ENCODE measurements at places on chromosomes 7 and 10.

DNA sequence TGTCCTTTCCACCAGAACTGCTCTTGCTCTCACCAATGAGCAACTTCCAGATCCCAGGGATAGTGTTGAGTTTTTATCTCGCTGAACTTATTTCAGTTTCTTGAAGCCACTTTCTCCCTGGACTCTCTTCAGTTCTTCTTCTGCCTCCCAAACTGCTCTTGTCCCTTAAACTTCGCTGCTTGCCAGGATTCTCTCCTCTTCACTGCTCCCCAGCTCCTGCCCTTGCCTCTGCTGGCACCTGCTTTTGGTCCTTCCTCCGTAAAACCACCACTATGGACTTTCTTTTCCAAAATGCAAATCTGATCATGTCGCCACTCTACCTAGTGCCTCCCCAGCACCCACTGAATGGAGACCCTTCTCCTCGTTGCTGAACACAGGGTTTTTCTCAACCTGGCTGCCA, 92.8 kb upstream of the PALS2 start:
- no peak for DNase-seq

- DNase-seq: no peak
Observed at GRCh38 chr10:123634221-123634620, 31.9 kb upstream of the GPR26 start.

DNA sequence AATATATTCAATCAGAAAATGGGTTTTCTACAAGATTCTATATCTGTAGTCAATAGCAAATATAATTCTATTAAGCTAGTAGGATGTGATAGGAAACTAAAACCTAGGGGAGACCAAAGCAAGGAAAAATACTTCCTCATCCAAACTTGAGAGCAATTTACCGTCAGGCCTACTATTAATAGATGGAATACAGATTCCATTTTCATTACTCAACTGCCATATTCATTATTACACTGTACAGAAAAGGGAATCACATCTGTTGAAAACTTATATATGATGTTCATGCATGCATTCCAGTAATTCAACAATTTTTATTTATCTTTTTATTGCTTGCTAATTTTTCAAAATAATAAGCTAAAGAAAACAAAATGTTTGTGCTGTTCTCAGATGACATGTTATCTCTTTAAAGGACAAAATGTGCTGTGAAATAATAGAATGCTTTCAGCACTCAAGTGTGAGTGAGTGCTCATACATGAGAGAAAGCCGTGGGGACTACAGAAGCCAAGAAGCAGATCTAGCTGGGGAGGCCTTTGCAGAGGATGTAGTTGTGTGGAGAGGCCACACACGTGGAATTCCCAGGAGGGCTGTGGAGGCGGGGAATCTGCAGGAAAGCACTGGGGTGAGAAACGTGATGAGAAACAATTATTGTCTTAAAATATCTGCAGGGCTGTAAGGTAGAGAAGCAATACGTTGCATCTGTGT, 110.0 kb downstream of the EGFR start:
- peak; percentile 77 for DNase-seq

DNA sequence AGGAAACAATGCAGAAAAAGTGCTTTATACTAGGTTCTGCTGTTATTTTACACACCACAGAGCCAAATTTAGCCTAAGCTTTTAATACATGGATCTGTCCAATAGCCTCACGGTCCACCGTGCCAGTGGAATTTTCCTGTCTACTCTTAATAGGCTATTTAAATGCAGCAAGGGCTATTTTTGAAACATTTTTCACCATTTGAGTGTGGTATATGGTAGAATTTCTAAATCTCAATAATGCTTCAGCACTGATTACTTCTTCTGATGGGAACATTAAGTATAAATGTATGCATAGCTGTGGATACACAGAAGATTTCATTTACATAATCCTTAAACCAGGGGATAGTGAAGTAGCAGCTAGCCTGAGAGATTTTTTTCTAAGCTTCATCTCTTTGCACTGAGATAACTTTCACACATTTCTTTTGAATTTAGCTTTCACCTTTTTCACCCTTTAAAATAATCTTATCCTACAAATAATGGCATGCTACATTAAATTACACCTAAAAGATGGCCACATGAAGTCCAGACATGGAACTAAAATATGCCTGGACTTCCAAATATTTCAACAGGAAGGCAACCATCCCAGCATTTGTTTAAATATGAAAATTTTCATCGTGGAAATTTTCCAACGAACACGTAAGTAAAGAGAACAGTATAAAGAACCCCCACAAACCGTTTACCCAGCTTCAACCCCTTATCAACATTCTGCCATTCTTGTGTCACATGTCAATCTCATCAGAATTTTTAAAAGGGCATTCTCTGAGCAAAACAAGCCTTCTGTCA, 45.4 kb downstream of the AMPH start:
- DNase-seq: peak; percentile 46

DNA sequence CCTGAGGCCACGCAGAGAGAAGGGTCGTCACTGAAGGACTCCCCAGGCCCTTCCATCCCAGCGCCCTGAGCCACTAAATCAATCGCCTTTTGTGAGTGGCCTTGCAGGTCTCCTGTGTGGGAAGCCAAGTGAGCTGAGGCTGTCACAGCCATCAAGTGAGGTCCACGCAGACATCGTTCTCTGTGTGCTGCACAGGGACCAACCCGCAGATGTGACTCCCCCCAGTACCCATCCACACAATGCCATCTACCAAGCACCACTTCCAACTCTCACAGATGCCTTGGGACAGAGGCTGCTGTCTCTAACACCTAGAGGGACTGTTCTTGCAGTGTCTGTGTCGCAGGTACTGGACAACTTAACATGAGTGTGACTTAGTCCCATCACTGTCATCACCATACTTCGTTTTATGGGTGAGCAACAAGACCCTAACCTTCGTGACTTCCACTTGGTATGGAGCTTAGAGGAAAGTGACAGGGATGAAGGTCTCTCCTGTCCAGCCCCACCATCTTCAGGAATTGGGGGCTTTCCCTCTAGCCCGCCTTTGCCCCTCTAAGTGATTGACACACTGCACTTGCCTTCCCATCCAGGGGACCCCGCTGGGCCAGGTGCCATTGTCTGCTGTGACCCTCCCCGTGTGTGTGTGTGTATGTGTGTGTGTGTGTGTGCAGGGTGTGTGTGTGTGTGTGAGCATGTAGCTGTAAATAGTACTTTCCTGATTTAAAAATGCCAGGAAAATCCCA, 51.4 kb upstream of the TMEM72 start:
- no peak for DNase-seq

DNA sequence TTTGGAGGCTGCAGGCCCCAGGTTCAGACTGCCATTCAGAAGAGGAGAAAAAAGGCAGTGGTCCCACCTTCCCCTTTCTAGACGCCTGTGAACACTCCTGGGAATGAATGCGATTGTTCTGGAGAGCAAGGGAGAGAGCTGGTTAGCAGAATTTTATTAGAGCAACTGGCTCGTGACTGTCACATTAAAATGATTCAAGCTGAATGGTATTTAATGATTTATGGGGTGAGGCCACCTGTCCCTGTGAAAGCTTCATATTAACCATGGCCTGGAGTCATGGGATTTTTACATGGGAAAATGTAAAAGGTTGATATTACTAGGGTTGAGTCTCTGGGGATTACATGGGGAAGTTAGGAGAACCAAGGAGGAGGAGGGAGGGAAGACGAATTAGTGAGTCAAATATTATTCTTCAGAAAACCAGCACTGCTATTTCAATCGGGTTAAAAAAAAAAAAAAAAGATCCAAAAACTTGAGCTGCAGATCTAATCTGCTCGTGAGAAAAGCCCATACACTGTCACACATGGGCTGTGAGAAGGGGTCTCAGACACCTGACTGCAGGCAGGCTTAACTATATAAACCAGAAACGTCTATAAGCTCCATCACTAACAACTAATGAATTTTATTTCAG, 8.3 kb downstream of the CXCL12 start:
- DNase-seq: peak; percentile 27

DNA sequence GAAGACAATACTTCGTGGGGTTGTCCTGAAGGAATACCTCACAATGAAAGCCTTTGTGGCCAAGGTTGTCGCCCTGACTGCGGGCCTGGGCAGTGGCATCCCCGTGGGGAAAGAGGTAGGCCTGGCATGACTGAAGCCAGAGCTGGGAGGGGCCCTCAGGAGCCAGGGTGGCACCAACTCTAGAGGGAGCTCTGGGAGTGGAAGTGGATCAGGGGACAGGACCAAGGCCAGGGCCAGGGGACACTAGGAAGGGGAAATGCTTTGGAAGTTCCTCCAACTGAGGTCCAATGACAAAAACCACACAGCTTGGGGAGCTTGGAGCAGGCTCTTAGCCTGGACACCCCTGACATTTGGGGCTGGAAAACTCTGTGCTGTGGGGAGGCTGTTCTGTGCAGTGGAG, 5.8 kb downstream of the CLCN1 start:
- DNase-seq: no peak

- no peak for DNase-seq
Observed at GRCh38 chr10:128896116-128896795, 570.8 kb upstream of the MGMT start.

GRCh38 chr7:4631380-4632179, 50.5 kb upstream of the FOXK1 start:
- peak; percentile 89 for DNase-seq

- DNase-seq: peak; percentile 55
Observed at GRCh38 chr10:76675951-76676587, 961.5 kb downstream of the KCNMA1 start.

GRCh38 chr7:94649450-94649849, 6.5 kb downstream of the SGCE start:
- DNase-seq: peak; percentile 6

GRCh38 chr7:158587162-158588084, at the start of gene PTPRN2:
Gene PTPRN2 (minus strand): TSS chr7:158587823.
- DNase-seq: peak; percentile 54

DNA sequence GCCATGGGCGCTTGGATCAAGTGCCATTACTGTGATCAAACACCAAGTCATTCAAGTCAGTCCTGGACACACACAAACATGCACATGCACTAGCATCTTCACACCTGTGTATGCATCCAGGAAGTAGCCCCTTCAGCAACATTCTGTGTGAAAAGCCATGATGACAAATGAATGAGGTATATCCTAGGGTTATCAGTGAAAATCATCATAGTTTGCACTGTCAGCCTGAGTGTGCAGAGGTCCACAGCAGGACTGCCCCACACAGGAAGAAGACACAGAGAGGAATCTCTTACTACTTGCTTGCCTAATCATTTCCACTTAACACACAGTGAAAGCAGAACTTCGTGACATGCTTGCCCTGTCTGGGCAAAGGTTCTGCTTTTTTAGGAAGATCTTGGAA, 184.0 kb upstream of the ADO start:
- DNase-seq: no peak

DNA sequence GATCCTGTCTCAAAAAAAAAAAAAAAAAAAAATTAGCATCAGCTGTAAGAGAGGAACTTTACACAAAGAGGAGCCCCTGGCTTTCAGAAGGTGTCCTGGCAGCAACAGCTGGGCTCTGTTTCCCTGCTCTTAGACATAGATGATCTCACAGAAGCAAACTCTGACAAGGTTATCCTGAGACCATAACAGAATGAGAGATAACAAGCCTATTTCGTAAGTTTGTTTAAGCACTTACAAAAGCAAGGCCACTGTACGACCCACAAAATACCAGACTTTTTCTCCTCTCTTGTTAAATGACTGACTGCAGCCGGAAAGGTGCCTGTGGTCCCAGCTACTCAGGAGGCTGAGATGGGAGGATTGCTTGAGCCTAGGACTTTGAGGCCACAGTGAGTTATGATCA, 33.3 kb upstream of the OTUD1 start:
- DNase-seq: no peak

DNA sequence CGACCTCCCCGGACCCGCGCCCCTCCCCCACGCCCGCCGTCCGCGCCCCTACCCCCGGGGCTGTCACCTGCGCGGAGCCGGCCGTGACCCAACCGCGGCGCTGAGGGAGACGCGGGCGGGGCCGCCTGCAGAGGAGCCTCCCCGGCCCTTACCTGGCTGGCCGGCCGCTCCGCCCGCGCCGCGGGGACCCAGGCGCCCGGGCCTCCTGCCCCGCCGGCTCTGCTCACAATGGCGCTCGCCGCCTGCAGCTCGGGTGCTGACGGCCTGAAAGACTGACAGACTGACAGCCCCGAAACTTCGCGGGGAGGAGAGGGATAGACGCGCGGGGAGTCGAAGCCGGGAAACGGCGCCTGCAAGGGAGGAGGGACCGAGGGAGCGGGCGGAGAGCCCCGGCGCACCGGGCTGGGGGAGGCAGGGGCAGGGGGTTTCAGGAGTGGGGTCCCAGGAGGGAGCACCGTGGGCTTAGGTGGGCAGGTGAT, 393 bp downstream of the ZNF467 start:
- no peak for DNase-seq

DNA sequence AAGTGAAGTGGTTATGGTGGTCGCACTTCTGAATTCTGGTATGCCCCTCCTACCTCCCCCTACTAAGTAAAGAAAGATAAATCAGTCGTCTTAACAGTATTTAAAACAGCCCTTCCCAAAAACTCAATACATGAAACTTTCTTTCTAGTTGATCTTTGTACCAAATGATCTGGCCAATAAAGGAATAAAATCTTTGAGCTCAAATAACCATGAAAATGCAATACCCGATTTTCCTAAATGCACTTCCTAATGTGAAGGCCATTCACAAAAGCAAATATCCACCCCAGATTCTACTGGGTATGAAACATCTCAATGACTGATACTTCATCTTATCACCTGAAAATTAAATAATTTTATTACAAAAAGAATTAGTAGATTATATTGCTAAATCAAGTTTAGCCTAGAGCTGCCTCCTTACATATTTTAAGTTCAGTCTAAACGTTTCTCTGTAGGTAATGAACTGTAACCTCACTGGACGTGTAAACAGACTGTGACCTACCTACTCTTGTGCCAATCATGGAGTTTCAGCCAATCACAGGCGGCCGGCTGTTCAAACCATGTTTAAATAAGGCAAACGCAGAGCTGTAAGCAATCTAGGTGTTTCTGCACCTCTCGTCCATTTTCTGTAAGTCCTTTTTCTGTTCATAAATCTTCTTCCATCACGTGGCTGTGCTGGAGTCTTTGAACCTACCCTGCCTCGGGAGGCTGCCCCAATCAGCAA, 146.9 kb upstream of the AKR1E2 start:
- DNase-seq: no peak

- no peak for DNase-seq
Observed at GRCh38 chr7:36734731-36735130, 10.4 kb upstream of the AOAH start.

- DNase-seq: no peak
Observed at GRCh38 chr7:128081351-128081750, 50.1 kb upstream of the LRRC4 start.
